ENCODE measurements at places on chromosomes 1 and 21.

GRCh38 chr1:244006381-244006901 is 44.6 kb upstream of the ZBTB18 start:
- DNase-seq, result no peak

GRCh38 chr21:34800797-34801518 is 132.2 kb downstream of the CLIC6 start:
- no peak for DNase-seq

DNA sequence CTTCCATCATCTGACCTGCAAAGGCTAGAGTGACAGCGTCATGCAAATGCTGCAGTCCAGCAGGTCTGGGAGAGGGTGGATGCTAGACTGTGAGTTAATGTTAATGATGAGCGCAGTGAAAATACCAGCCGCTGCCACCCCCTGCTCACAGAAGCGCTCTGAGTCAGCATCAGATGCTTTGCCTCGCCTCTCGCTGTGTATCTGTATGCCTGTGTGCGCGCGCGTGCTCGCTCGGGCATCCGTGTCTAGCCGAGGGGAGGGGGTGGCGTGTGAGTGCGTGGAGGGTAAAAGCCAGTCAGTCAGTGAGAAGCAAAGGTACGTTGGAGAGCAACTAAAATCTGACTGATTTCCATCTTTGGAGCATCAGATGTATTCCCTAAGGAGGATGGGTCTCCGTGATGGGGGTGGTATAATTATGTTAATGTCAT is 858.7 kb downstream of the USP25 start:
- DNase-seq, result no peak

- DNase-seq, result no peak
Measured at GRCh38 chr1:164803366-164803765, 244.4 kb downstream of the PBX1 start.

GRCh38 chr1:175400766-175401165 is 208.2 kb upstream of the KIAA0040 start:
- no peak for DNase-seq

DNA sequence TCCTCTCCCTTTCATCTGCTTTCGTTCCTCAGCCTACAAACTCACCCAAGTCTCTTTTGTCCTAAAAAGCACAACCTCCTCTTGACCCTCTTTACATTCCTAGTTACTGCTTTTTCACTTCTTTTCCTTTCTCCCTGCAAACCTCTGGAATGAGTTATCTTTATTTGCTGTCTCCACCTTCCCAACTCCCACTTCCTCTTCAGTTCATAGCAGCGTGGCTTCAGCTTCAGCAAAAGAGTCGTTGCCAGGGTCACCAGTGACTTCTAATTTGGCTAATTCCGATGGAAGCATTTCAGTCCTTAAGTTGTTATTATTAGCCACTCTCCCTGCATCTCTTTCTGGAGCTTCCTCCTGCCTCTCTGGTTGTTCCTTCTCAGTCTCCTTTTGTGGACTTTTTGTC is 6.2 kb upstream of the TMEM54 start:
- no peak for DNase-seq

DNA sequence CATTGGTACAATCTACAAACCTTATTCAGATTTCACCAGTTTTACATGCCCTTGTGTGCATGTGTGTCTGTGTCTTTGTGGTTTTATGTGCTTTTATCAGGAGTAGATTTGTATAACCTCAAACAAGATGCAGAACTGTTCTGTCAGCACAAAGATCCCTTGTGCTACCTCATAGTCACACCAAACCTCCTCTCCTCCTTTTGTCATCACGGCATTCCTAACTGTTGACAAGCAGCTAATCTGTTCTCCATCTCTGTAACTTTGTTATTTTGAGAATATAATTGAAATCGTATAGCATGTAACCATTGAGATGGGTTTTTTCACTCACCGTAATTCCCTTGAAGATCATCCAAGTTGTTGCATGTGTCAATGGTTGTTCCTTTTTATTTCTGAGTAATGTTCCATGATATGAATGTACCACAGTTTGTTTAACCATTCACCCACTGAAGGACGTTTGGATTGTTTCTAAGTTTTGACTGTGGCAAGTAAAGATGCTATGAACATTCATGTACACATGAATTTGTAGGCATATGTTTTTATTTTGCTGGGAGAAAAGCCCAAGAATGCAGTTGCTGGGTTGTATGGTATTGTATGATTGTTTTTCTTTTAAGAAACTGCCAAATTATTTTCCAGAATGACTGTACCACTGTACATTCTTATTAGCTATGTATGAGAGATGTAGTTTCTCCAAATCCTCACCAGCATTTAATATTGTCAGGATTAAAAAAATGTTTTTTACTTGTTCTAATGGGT is 78.1 kb upstream of the B3GALT2 start:
- DNase-seq, result no peak

DNA sequence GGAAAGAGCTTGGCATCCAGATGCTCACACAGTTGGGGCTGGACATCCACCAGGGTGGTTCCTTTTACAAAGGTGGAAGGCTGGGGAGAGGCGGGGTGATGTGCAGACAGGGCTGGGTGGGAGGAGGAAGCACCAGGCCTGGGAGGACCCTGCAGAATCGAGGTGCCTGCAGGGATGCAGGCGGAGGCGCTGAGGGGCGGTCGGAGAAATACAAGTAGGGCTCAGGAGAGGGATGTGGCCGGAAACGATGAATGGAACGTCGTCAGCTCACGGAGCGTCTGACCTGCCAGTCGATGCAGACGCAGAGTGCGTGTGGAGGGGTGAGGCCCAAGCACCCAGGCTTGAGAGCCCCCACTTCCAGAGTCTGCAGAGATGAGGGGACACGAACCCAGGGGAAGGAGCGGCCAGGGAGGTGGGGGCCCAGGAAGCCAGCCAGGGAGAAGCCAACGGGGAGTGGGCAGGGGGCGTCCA is 63.4 kb downstream of the TRIM11 start:
- DNase-seq, result no peak

GRCh38 chr21:31517664-31518414 is 141.7 kb upstream of the SOD1 start:
- no peak for DNase-seq

DNA sequence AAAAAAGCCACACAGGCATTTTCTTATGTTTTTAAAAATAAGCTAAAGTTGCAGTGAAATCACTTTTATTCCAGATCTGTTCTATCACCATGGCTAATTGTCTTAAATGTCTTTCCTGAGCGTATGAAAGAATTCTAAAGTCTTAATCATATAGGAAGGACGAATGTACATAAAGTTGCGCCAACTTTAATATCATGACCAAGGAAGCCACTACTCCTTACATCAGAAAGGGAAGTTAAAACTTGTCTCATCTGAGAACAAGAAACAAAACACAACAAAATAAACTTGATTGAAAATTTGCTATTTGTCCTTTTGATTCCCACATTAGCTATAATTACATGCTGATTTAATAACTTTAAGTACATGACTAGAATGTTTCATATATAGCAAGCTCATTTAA is 26.5 kb downstream of the CNIH4 start:
- DNase-seq, result no peak

DNA sequence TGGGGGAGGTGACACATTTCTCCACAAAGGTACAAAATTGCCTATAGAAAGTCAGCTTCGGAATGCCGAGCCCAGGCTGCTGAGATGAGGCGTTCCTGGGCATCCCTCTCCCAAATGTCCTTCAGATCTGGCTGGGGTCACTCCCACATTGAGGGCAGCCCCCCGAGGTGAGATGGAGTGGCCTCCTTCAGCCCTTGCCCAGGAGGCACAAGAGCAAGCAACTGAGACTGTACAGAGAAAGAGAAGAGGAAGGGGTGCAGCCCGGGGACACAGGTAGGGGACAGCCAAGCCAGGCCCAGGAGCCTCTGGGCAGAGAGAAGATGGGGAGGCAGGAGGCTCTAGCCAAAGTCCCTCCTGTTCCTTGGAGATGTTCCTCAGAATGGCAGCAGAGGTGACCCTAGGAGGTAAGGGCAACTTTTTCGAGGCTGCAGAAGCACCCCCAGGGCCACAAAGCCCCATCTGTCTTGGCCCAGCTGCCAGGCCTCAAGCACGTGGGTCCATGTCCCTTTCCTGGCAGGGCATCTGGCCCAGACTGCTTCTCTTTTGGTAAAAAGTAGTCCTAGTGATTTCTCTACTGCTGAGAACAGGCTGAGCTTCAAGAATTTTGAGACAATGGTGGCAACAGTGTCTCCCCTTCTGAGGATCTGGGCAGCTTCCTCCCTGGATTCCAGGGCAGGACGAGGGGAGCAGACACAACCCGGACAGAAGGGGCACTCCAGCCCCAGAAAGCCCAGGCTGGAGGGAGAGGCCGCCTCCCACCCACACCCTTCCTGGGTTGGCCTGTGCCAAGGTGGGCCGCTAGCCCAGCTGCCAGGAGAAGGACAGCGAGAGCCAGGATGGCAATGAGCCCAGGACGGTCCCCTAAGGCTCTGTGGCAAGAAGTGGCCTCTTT is 68.0 kb downstream of the LRRN2 start:
- no peak for DNase-seq

GRCh38 chr1:158112994-158113758 is 67.5 kb upstream of the CD1D start:
- no peak for DNase-seq

DNA sequence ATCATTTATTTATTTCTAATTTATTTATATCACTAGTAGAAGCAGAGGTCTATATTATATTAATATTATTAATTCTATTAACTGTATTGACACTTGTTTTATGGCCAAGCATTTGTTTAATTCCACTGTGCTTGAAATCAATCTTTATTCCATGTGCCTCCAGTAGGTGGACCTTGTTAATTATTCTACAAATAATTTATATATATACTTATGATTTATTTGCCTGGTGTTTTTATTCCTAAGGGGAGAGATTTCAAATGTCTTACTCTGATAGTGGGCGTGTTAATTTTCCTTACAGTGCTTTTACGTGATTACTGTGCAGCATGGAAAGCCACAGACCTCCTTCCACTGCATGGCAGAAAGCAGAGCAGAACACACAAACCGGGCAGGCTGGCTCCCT is 17.5 kb upstream of the OR6N2 start:
- DNase-seq, result no peak

DNA sequence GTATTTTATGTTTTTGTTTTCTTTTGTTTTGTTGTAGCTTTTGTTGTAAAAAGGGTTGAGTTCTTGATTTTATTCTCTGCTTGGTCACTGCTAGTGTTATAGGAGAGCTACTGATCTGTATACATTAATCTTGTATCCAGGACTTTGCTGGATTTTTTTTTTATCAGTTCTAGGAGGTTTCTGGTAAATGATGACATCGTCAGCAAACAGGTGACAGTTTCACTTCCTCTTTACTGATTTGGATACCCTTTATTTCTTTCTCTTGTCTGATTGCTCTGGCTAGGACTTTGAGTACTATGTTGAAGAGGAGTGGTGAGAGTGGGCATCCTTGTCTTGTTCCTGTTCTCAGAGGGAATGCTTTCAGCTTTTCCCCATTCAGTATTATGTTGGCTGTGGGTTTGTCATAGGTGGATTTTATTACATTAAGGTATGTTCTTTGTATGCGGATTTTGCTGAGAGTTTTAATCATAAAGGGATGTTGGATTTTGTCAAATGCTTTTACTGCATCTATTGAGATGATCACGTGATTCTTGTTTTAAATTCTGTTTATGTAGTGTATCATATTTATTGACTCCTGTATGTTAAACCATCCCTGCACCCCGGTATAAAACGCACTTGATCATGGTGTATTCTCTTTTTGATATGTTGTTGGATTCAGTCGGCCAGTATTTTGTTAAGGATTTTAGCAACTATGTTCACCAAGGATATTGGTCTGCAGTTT is 905.7 kb downstream of the LTN1 start:
- no peak for DNase-seq

DNA sequence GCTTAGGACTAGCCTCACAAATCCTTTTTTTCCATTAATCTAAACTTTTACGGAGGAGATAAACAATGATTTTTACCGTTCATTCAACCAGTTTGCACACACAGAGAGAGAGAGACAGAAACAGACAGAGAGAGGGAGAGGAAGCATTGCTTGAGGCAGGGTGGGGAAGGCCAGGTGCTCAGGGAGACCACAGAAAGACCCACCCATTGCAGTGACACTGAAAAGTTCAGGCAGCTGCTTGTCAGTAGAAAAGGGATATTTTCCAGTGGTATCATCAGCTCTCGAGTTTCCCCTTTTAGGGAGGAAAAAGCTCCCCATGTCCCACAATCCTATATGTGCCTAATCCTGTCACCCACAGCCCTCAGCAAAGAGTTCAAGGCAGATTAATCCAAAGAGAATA is 27.2 kb downstream of the TCP10L start:
- DNase-seq, result no peak

DNA sequence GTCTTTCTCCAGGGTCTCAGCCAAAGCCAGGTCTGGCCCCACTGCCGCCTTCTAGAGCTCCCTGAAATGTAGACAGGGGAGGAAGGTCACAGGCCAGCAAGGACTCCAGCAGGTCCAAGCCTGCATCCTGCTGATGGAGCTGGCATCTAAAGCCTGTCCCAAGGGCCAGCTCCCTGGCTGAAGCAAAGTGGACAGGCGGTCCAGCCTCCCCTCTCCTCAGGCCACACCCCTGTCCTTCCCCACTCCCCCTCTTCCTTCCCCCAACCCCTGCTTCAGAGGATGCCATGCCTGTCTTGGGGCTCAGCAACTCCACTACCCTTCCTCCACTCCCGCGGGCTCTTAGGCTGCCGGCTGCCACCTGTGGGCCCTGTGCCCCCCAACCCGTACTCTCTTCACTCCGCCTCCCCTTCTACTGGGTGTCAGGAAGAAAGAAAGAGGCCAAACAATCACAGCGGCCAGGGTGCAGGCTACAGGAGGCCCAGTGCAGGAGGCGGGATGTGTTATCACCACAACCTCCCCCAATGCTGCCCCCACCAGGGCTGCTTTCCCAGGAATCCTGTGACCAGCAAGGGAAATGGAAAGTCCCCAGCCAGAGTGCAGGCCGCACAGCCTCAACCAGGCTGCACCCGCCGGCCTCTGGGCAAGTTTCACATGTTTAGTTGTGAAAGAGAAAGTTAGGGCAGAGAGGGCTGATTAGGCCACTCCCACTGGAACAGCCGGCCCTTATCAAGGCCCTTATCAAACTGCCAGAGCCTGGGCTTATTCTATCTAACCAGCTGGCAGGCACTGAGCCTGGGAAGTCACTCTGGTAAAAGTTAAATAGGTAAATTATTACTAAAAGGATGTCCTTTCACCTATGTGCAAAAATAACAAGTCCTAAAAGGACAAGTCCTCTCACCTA is 34.1 kb downstream of the ACOT7 start:
- no peak for DNase-seq

- DNase-seq, result no peak
Measured at GRCh38 chr21:45306832-45307571, 19.3 kb upstream of the POFUT2 start.

- DNase-seq, result no peak
Measured at GRCh38 chr1:19333587-19334354, 21.6 kb downstream of the SLC66A1 start.
